Activated CD4-positive, alpha-beta T cell treated with anti-CD3 and anti-CD28 coated beads for 36 hours (primary cell): ENCODE measurements at places on chromosomes 7 and 10.

- DNase-seq = peak; percentile 90
These were observed 14.8 kb downstream of the DPCD start for GRCh38 chr10:101602761-101603398.

- no peak for DNase-seq
These were observed 88.6 kb downstream of the SPAG6 start for GRCh38 chr10:22433875-22434274.

GRCh38 chr7:102147008-102147407, 139.7 kb upstream of the SH2B2 start:
- no peak for DNase-seq

DNA sequence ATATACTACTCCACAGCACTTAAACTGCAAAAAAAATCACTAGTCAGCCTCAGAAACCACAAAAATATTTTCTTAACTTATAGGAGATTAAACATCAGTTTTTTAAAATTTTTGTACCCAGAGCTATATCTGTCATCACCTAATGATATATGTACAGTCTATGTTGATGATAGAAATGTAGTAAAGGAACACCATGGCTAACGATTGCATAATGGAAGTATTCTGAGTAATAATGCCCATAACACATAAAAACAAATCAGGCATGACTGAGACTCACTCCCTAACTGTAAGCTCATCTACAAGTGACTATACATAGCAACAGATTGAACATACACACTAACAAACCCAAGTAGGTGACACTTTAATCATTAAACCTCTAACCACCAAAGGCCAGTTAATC, 51.3 kb downstream of the TSPAN12 start:
- DNase-seq = no peak

DNA sequence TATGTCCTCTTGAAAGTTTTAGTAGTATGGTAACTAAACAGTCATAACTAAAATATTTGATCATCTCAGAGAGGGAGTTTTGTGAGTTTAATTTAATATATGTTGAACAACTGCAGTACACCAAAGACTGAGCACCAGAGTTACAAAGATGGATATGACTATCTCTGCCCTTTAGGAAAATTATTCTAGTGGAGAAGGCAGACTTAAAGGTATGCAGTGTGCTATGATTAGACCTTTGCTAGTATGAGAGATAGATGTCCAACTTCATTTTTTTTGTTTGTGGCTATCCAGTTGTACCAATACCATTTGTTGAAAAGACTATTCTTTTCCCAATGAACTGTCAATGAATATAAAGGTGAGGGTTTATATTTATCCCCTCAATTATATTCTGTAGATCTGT, 33.4 kb downstream of the AKAP9 start:
- DNase-seq = no peak

- DNase-seq = no peak
These were observed 102.1 kb downstream of the RTKN2 start for GRCh38 chr10:62166331-62167131.

DNA sequence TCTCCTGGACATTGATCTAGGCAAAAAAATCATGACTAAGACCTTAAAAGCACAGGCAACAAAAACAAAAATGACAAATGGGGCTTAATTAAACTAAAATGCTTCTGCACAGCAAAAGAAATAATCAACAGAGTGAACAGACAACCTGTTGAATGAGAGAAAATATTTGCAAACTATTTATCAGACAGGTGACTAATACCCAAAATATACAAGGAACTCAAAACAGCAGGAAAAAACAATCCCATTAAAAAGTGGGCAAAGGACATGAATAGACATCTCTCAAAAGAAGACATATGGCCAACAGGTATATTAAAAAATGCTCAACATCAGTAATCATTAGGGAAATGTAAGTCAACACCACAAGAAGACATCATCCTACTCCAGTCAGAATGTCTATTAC, 166.8 kb downstream of the MTERF1 start:
- DNase-seq = no peak

DNA sequence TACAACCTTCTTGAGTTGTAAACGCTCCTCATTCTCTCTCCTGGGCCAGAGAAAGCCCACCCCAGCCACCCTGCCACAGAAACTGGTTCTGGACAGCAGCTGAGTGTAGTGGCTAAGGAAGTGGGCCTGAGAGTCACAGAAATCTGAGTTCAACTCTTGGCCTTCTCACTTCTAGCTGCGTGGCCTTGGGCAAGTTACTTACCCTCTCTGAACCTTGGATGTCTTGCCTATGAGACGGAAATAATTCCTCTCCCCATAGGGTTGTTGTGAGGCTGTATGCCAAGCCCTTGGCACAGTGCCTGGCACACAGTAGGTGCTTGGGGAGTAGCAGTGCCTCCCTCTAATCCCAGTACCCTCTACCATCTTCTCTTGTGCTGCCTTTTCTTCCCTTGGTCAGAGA, 51.5 kb downstream of the ADAMTS14 start:
- DNase-seq = no peak

- DNase-seq = no peak
These were observed 167.9 kb downstream of the PARD3 start for GRCh38 chr10:34647160-34647559.

DNA sequence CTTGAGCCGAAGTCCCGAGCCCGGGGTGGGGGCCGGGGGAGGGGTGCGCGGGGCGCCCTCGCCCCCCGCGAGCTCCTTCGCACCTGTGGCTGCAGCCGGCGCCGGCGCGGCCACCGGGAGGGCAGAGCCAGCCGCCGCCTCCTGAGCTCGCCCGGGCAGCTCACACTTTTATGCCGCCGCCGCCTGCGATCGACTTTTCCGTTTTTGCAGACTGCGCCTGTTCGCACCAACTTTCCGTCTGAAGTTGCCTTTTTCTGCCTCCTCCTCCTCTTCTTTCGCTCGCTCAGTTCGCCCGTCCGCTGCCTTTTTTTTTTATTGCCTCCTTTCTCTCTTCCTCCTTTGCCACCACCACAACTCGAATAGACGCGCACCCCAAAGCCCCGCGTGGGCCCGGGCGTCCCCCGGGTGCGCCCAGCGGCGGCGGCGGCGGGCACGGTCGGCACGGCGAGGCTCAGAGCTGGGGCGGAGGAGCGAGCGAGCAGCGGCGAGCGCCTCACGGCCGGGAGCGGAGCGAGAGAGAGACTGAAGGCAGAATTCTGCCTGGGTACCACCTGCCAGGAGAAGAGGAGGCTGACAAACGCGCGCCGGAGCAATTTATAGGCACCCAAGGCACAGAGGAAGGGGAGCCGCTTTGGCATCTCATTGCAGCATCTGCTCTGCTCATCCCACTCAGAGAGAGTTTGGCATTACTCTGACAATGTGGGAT, at the start of gene C1QL3:
TSS of gene C1QL3 (minus strand) at position 569 of the 706 bp plus-strand sequence. CDS start 814 bp downstream, outside the sequence.
- DNase-seq = peak; percentile 67

DNA sequence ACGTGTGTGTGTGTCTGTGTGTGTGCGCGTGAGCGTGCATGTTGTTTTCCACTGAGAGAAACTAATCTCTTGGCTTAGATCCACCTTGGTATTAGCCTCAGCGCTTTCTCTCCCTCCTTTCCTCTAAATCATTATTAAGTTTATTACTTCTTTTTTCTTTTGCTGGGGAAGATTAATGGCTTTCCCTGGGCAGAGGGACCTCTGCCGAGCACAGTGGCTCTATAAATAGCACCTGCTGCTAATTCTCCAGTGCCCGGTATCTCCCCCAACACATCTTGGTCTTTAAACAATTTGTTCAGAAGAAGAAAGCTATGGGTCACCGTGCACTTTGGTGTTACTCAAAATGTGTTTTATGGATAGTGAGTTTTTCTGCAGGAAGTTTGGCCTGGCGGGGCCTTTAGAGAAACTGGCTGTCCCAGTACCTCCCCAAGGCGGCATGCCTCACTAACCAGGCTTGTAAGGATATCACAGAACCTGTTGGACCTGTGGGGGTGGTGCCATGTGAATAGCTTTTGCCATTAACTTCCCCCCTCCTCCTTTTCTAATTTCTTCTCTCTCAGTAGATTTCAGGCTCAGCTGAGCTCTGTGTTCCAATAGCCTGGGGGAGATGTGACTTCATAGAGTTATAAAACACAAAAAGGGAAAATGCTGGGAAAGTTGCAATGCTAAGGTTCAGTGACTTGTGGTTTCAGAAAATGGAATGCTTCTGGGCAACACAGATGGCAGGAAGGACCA, 70.1 kb upstream of the RAB11FIP2 start:
- DNase-seq = no peak

DNA sequence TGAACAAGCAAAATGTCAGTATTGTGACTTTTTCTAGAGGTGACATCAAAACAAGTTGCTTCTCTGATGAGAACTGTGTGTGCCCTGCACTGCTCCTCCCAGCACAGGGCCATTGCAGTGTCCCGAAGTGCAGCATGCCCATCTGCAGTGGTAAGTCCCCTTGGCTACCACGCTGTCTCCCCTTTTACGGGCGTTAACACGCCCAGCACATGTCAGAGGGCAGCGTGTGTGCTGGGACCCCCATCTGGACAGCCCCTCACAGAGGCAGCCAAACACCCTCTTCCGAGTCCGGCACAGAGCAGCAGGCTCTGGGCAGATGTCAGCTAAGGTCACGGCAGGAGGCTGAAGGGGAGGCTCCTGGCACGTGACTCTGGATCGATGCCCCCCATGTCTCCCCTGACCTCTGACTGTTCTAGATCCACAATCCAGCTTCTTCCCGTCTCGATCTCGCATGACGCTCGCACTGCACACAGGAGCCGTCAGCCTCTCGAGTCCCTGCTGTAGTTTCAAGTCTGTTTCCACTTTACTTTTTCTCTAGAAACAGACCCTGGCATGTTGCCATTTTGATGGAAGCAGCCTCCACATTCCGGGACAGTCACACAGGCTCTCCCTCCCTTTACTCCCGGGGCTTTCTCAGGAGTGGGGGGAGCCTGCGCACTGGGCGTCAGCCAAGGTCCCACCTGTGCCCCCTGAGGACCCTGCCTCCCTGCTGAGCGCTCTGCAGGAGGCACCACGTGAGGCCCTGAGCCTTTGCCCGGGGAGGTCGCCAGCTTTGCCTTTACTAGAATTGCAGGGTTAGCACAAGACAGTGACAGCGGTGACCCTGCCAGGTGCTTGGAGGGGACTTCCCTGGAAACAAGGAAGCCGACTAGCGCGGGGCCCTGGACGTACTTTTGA, 133.8 kb downstream of the TCERG1L start:
- DNase-seq = no peak

- no peak for DNase-seq
These were observed 27.0 kb downstream of the BLNK start for GRCh38 chr10:96244354-96244753.

DNA sequence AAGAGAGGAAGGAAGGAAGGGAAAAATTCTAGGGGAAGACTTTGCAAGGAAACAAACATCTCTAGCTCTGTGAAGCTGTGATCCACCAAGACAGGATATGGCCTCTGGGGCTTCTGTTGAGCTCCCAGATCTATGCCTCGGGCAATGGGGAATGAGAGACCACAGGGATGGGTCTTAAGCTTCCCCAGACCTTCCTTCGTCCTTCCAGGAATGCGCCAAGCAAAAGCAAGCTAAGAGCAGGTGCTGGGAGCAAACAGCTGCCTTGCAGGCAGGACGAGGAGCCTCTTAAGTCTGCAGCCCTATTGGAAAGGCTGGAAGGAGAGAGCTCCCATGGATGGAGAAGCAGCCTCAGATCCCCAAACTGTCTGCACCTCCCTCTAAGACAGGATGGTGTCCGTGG, 21.9 kb upstream of the ELN start:
- DNase-seq = no peak

- no peak for DNase-seq
These were observed 562.9 kb downstream of the GFRA1 start for GRCh38 chr10:115710136-115710535.

GRCh38 chr7:120876922-120877321, 19.0 kb upstream of the TSPAN12 start:
- DNase-seq = no peak

DNA sequence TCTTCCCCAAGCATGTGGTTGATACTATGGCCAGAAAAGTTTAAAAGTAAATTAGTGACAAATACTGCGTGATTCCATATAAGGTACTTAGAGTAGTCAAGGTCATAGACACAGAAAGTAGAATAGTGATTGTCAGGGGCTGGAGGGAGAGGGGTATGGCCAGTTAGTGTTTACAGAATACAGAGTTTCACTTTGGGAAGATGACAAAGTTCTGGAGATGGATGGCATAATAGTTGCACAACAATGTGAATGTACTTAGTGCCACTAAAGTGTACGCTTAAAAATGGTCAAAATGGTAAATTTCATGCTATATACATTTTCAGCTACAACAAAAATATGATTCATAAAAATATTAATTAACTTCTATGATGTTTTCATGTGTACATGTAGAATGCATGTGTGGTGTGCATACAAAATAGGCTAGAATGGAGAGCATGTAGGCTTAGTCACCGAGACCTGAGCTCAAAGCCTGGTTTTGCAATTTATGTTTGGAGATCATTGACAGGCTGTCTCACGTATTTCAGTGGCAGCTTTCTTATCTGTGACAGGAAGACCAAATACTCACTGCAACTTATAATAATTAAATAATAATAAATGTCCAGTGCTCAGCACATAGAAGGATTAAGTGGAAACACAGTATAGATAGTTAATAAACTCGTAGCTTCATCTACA, 625.6 kb downstream of the SUGCT start:
- DNase-seq = no peak

GRCh38 chr7:158273138-158273651, 314.4 kb downstream of the PTPRN2 start:
- DNase-seq = no peak

GRCh38 chr10:128152741-128153580, 26.7 kb upstream of the MKI67 start:
- DNase-seq = no peak

DNA sequence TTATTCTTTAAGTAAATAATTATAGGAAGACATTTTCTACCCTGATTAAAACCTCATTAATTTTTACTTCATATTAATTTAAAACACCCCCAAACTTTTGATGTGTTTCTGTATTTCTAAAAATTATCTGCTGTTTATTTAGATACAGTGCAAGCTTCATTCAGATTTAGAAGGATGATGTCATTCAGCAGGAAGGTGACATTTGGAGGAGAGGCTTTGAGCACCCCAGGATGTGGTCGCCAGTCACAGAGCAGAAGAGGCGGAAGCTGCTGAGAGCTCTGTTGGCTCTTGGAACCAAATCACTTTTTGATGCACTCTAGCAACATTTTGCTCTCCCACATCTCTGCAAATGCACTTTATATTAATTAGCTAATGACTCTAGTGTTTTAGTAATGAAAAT, 233.9 kb upstream of the CACNA2D1 start:
- peak; percentile 62 for DNase-seq

DNA sequence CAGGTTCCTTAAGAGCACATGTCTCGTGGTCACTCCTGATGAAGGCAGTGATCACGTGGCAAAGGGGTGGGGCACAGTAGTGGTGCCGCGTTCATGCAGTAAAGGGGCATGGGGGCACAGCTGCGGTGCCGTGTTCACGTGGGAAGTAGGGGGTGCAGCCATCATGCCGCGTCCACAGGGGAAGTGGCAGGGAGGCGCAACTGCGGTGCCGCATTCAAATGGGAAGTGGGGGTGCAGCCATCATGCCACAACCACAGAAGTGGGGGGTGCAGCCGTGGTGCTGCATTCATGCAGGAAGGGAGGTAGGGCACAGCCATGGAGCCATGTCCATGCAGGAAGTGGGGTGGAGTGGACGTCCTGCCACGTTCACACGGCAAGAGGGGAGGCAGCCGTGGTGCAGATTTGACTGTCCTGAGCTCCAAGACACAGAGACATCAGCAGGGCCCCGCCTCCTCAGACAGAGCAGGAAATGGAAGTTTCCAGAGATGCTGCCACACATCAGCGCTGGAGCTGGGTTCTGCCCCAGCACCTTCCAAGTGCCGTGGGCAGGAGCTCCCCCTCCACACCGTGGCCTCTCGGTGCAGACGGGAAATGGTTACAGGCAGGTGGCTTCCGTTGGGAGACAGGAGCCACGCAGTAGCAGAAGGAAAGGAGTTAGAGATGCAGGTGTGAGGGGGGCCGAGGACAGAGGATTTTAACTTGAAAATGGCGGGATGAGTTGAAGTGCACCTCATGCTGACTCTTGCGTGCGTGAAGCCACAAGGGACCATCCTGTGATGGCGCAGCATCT, 95.0 kb upstream of the DDC start:
- DNase-seq = peak; percentile 74
